ENCODE measurements at places on chromosomes 6 and 20. TPM values are rescaled to one million over a fixed set of nuclear protein-coding genes. Genes with fewer than 3 reads are reported as not detected.

The COL11A2 gene
- 0.63 TPM for total RNA-seq

The PLEKHG1 gene
- total RNA-seq, result 1.3 TPM

The OR2H1 gene
- not detected for total RNA-seq

The PRND gene
- not detected for total RNA-seq

The CDC5L gene
- 23.0 TPM for total RNA-seq

The AAR2 gene
- total RNA-seq, result 41.1 TPM

The POM121L2 gene
- not detected for total RNA-seq

The GPR63 gene
- total RNA-seq, result 0.07 TPM

The SPATA2 gene
- 8.1 TPM for total RNA-seq
